ENCODE measurements at places on chromosomes 4 and X.
A peak's percentile ranks its signal among the peaks of the same experiment; 100 is the strongest.

DNA sequence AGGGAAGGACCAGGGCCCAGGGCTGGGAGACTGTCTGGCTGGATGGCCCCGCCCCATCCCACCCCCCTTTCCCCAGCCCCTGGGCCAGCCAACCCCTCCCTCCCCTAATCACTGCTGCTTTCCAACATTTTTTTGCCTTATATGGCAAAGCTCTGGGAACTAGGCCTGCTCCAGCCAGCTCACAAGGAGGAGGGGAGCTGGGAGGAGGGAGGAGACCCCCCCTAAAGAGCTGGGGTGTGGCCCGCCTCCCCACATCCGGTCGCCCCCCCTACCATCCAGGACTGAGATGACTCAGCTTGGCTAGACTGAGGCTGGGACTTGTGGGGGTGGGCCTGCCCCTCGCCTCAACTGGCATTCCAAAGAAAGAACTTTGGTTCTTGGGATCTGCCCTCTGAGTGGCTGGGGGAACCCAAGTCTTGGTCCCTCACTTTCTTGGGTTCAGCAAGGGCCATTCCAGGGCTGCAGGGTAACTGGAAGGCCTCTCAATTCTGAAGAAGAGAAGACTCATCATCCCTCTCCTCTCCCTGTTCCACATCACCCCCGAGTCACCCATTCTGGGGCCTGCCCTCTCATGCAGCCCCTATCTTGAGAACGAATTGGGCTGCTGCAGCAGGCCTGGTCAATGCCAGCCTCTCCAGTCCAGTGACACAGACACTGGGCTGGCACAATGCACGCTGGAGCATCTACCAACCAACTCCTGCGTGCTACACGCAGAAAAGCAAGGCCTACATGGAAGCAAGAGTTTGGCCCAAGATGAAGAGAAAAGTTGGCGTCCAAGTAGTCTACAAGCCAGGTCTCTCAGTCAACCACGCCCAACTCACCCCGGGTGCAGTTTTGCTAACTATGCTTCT is 4.8 kb downstream of the FLNA start:
- DNase-seq = peak; percentile 64

DNA sequence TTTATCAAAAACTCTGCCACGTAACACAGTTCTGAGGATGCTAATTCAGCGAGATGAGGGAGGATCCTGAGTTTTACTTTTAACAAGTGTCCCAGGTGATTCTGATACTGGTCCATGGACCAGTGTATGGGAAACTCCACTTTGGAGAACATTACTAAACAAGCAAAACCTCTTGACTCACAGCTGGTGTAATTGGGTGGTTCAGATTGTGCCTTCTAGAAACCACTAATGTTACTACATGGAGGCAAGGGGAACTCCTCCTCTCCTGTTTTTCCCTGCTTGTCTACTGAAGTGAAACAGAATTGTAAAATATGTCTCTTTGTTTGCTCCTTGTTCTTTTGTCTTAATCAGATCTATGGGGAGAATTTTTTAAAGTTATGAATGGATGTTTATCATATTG is 62.6 kb downstream of the FRAS1 start:
- DNase-seq = no peak

DNA sequence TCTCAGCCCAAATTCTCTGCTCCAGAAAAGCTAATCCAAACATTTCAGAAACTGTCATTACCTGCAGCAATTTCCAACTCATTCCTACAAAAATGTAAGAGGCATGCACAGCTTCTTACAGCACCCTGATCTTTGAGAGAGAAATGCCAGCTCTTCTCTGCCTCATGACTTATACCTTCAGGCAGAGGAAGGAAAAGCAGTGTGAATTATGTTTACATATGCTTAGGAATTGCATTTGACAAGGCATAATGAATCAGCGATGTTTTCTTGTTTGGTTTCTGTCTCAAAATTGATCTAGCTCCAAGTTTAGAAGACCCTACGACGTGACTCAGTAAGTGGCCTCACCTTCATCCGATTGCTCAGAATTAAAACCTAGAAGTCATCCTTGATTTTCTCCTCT is 21.8 kb upstream of the AGA start:
- no peak for DNase-seq

DNA sequence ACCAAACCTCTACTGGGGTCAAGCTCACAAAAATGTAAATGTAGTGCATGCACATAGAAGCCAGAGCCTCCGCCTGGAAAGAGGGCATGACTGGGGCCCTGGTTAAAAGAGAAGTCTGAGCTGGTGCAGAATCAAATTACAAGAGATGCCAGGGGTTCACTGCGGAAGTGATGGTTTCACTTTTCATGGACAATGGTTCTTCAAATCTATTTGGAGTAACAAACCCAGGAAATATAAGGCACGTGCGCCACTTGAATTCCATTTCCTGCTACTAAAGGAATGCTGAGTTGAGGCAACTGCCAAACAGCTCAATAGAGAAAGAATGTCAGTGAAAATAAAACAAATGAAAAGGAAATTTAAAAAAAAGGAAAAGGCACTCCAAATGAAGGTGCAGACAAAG is 79.8 kb downstream of the FUNDC1 start:
- no peak for DNase-seq

- DNase-seq = no peak
Observed at GRCh38 chr4:82744284-82744968, 54.2 kb downstream of the SCD5 start.

DNA sequence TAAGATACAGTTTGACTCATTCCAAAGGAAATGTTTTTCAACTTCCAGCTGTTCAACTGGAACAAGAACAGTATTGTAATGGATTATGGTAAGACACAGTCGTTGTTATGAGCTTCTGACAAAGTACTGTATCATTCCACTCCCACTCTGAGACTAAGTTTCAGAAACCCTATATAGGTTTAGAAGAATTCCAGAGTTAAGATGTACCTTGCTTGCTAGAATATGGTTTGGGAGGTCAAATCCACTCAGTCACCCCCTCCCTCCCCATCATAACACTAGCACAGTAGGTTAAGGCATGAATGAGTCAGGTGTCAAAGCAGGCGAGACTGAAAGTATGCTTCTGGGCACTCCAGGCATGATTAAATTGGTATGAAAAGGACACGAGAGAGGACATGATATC is 339.7 kb downstream of the DMD start:
- no peak for DNase-seq

GRCh38 chrX:72395237-72395636 is 89.5 kb upstream of the CITED1 start:
- no peak for DNase-seq

DNA sequence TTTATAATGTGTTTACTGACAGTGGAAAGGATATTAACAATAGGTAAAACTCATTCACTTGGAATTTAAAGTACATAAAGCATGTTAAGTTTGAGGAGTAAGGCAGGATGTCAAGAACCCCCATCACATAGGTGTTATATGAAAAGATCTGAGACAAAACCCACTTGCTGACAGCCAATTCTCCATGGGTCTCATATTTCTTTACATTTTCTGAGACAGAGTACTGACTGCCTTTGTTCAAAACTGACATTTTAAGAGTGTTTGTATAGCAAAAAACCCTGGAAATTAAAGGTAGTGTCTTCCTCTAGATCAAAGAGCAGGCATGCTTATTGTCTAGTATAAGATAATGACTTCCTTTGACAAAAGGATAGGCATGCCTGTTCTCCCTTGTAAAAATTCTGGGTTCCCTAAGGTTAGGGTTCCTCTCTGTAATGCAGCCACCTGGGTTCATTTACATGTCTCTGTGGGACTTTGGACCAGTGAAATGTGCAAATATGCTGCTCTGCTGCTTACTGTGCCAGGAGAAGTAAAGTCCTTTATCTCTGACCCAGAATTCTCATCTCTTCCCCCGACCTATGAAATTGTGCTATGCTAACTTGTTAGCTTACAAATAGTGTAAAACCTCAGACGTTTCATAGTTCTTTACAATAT is 123.6 kb downstream of the PCDH18 start:
- DNase-seq = no peak

GRCh38 chr4:20353646-20354045 is 101.9 kb downstream of the SLIT2 start:
- DNase-seq = no peak

DNA sequence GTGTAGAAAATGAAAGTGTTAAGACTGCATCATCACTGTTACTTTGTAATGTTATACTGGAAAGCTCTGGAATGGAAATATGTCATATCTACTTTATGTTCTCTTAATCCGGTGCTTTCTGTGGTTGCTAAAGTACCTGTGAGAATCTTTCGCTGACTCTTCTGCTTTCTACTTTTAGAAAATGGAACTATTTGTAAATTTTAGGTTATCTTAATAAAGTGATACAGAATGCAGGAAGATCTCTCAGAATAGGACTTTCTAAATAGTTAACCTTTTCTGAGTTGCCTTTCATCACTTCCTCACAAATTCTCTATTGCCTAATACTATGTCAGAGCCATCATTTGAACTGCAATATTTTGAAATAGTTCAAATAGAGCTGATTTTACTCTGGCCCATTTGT is 69.3 kb downstream of the BMP2K start:
- DNase-seq = no peak

DNA sequence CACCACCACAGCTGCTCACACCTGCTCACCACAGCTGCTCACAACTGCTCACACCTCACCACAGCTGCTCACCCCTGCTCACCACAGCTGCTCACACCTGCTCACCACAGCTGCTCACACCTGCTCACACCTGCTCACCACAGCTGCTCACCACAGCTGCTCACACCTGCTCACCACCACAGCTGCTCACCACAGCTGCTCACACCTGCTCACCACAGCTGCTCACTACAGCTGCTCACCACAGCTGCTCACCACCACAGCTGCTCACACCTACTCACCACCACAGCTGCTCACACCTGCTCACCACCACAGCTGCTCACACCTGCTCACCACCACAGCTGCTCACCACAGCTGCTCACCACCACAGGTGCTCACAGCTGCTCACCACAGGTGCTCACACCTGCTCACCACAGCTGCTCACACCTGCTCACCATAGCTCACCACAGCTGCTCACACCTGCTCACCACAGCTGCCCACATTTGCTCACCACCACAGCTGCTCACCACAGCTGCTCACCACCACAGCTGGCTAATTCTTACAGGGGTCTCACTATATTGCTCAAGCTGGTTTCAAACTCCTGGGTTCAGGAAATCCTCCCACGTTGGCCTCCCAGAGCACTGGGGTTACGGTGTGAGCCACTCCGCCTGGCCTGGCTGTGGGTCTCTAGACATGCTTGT is 30.4 kb upstream of the CPLX1 start:
- no peak for DNase-seq

DNA sequence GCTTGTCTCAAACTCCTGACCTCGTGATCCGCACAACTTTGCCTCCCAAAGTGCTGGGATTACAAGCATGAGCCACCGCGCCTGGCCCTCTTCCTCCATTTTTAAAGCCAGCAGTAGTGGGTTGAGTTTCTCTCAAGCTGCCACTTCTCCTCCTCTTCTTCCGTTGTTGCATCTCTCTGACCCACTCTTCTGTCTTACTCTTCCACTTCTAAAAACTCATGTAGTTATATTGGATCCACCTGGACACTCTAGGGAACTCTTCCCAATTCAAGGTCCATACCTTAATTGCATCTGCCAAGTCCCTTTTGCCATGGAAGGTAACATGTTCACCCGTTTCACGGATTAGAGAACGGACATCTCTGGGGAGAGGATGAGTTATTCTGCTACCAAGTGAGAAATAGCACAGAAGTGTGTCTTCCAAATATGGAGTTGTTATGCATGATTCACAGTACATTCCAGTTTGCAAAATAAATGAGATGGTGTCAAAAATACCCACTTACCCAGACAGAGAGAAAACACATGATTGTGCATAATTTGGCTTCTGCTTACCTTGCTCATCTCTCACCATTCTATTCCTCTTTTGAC is 51.8 kb downstream of the GBA3 start:
- no peak for DNase-seq

GRCh38 chr4:153645183-153645582 is 38.9 kb upstream of the TLR2 start:
- no peak for DNase-seq

DNA sequence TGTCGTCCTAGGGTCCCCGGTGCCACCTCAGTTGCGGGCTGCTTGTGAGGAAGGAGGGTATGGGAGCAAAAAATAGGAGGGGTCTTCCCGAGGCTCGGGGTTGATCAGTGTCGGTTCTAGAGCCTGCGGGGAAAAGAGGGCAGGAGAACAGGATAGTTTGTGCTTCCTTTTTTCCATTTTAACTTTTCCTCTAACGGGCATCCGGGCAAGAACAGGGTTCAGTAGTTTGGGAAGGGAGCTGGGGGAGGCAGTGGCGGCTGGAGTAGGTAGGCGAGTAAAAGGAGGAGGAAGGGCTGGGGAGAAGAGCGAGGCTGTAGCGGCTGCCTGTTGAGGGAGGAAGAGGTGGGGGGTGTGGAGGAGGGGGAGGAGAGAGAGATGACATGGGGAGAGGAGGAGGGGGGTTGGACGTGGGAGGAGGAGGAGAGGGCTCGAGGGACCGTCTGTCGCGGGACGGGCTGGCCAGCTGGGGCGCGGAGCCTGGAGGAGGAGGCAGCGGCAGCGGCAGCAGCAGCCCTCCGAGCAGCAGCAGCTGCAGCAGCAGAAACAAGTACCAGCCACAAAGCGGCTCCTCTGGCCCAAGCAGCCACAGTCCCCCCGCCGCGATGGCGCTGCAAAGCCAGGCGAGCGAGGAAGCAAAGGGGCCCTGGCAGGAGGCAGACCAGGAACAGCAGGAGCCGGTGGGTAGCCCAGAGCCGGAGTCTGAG is at the start of gene SLC16A2:
Gene SLC16A2 (plus strand): TSS at position 458 of the 704 bp plus-strand sequence. CDS start 145 bp downstream, at position 603.
- no peak for DNase-seq

DNA sequence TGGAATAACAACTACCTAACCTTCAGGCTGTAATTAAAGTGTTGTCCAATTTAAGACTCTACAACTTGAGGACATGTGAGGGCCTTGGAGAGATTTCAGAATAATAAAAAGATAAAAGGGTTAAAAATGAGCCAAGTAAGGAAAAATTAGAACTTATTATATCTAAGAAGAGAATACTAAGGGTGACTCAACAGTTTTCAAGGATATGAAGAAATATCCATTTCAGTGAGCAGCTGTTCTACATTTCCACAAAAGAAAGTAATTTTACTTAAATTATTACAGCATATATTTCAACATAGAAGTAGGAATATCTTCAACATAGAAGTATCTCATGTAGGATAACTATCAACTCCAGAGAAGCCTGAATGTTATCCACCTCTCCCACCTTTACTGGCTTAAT is 11.3 kb downstream of the SNX12 start:
- DNase-seq = no peak

- no peak for DNase-seq
Observed at GRCh38 chr4:53943345-53944085, 120.9 kb downstream of the CHIC2 start.

DNA sequence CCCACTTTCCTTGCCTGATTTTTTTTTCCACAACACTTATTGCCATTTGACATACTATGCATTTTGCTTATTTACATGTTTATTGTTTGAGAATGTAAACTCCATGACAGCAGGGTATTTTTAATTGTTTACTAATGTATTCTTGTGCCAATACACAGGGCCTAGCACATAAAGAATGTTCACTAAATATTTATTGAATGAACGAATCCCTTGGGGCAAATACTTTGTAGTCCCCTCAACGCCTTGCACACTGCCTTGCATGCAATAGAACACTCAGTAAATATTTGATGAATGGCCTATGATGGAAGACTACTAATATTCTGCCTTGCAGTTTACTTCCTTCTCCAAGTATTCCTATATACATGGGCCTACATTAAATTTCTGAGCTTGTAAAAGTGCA is 1.4 kb upstream of the PRPS1 start:
- DNase-seq = no peak
